ENCODE measurements at places on chromosomes 1 and 21.

GRCh38 chr1:234262754-234263105 lies 110.5 kb upstream of the COA6 start:
- DNase-seq, result no peak

DNA sequence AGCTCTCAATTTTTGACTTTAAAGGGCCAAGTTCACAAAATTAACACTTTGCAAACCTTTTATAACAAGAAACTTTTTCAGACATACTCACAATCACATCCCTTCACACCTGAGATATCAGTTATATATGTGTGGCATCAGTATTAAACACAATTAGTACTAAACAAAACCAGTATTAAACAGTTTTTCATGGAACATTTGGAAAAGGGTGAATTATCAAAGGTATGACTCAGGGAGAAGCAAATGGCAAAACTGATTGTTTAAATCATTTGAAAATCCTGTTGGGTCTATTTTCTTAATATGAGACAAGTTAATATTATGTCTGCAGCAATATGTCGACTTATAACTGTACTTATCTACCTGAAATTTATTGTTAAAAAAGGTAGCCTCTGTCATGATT lies 587.3 kb downstream of the NEGR1 start:
- no peak for DNase-seq

DNA sequence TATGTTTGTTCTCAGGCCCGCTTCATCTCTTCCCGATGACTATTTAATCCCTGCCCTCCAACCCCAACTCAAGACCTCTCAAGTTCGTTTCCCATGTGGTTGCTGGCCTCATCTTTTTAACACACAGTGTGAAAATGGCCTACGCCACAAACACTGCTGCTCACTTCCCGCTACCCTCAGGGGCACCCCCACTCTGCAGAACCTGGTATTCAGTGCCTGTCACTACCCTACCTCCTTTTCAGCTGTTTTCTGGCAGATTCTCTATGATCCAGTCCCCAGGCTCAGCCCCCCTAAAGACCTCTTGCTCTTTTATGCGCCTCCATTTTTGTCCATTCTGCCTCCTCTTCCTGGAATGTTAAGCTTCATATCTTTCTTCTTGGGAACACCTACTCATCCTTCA lies 152.6 kb upstream of the C1orf174 start:
- no peak for DNase-seq

DNA sequence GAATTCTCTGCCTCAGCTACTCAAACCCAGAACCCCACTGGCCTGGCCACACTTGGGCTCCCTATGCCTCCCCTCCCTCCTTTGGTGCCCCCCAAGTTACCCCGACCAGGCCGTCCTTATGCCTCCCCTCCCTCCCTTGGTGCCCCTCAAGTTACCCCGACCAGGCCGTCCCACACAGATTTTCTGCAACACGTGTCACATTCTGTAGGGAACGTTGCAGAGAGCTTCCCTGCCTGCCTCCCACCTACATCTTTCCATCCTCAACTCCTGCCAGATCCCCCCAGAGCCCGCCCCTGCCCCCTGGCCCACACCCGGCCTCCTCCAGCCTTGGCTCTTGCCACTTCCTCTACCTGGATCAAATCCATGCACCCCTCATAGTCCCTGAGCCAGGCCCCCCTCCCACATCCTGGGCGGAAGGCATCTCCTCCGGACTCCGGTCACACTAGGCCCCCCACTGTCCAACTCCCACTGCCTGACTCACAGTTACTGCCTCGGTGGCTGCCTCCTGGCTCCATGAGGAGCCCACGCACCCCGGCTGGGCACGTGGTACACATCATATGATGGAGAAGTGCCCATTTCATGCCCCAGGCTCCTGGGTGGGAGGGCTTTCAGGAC lies 41.2 kb downstream of the KCNAB2 start:
- no peak for DNase-seq

GRCh38 chr1:70504176-70504820 lies 93.2 kb downstream of the CTH start:
- DNase-seq, result no peak

DNA sequence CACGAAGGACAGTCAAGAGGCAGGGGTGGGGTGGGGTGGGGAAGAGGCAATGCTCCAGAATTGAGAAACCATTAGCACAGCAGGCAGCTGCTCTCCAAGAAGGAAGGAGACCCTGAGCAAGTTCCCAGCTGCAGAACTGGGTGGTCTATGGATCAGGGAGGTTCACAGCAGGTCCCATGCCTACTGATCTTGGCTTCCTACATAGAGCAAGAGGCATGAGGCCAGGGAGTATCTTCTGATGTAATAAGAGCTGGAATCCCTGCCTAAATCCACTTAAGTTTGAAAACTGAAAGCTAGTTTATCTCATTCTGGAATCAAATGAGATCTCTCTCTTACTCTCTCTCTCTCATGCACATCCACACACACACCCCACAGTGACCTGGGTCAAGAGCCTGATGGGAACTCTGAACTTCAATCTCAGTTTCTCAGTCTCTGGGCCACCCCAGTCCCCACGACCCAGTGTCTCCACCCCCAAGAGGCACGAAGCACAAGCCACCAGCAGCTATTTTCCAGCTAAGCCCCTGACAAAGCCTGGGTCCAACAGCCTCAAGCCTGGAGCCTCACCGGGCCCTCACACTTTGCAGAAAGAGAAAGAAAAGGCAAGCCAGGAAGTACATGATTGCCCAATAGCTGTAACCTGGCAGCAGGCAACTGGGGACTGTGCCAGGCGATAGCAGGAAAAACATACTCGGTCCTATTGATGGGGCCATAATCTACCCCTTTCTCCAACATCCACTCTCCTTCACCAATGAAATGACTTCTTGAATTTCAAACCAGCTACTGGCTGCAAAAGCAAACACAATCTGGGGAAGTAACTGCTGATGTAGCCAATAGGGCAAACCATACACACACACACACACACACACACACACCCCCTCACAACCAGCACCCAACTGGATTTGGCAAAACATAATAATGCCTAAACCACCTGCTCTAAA lies 2.2 kb downstream of the NUAK2 start:
- DNase-seq, result no peak

- DNase-seq, result no peak
Measured at GRCh38 chr21:45304476-45304830, 16.8 kb upstream of the POFUT2 start.

DNA sequence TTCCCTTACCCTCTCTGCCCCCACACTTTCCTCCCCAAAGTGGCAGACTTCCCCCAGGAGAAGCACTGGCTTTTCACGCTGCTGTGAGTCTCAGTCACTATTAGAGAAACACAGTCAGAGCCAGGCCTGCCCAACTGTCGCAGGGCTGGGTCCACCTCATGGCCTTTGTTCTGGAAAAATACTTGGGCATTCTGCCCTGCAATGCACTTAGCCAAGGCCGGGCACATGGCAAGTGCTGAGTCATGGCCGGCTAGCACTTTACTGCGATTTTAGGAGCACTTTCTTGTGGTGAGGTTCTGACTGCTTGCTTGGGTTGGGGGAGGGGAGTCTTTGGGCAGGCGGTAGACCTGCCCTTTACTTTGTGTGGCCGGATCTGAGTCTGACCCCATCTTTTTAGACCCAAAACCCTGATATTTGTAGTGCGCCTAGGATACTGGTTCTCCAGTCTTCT lies 7.7 kb downstream of the EPHX1 start:
- no peak for DNase-seq

DNA sequence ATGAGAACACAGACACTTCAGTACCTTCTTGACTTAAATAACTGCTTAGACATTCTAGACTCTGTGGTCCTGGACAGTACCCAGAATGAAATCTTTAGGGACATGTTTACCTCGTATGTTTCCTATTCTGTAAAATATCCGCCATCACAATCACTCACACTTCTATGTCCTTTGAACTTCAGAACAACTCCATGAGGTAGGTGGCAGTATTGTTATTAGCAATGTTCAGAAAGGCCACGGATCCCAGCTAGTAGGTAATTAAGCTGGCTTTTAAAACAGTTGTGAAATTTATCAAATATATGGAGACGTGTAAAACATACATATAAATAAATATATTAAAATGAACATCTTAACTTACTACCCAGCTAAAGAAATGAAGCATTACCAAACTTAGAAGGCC lies 83.4 kb downstream of the CACHD1 start:
- no peak for DNase-seq

- no peak for DNase-seq
Measured at GRCh38 chr1:100246738-100247137, 2.9 kb downstream of the DBT start.

DNA sequence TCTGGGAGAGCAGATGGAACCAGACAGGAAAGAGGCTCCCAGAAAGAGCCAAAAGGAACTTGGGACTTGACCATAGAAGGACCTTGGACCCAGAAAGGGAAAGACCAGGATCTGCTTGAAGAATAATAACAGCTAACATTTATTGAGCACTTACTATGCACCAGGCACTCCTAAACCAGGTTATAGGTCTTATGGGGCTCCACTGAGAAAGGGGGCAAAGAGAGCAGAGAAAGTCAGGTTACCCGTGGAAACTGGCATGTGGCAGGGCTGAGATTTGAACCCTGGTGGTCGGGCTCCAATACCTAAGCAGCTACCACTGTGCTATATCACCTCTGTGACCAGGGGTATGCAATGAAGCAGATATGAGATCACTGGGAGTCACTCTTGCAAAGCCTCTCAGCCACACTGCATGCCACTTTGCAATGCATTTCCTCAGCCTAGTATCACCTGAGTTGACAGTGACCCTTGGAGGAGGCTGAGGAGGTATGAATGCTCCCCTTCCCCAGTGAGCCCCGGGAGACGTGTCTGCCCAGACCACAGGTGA lies 37.8 kb downstream of the HSPG2 start:
- no peak for DNase-seq

DNA sequence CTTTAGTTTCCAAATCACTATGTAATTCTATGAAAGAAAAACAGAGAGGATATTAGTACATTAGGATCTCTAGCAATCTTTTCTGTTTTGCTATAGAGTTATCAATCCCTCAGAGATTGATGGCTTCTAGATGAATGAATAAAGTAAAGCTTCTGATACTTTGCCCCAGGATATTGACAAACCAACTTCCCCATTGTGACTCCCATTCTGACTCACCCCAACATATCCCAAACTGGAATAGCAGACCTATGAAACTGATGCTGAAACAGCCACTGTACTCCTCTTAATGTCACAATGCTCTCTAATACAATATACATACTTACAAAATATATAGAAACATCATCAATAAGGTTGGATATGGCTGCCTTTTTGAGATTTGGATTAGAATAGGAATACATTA lies 442.1 kb upstream of the NR5A2 start:
- no peak for DNase-seq

All from stimulated activated CD8-positive, alpha-beta memory T cell treated with anti-CD3 and anti-CD28 coated beads, Interleukin-2, amount 100 ng/mL, for 48 hours (primary cell).